ENCODE measurements at places on chromosomes 12 and 14. TPM values are rescaled to one million over a fixed set of nuclear protein-coding genes. Genes with fewer than 3 reads are reported as not detected.

The TC2N gene
- 0.54 TPM for total RNA-seq

The CDH24 gene
- total RNA-seq: 5.0 TPM

The RAD9B gene
- 0.13 TPM for total RNA-seq

The ZFHX2 gene
- total RNA-seq: 1.5 TPM

The KCNA1 gene
- not detected for total RNA-seq

The TAS2R46 gene
- total RNA-seq: not detected

The TAS2R42 gene
- not detected for total RNA-seq

The AKAP5 gene
- total RNA-seq: 0.68 TPM

The GCN1 gene
- total RNA-seq: 61.1 TPM

The MANSC1 gene
- total RNA-seq: 4.3 TPM

Data from A549 treated with ZK216348 at 1 μM for 4 hours (cell line).